ENCODE measurements at places on chromosomes 7 and 10. TPM values are rescaled to one million over a fixed set of nuclear protein-coding genes. Genes with fewer than 3 reads are reported as not detected.

DNA sequence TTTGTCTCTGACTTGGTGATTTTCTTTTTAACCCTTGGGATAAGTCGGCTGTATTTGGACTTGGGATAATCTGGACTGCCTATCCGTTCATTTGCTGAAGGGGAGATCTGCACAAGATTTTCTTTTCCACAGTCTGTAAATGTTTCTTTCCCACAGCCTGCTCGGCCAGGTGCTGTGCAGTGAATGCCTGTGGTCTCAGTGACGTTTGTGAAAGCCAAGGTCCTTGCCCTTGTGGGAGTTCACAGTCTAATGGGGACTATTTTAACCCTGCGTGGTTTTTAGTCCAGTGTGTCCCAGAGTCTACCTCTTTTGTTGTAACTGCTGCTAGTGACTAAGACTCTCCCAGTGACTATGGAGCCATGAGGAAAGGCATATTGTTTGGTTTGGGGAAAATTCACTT lies 8.9 kb downstream of the PNLIP start:
- no peak for DNase-seq

- no peak for DNase-seq
Observed at GRCh38 chr10:73858750-73859427, 15.5 kb downstream of the CAMK2G start.

DNA sequence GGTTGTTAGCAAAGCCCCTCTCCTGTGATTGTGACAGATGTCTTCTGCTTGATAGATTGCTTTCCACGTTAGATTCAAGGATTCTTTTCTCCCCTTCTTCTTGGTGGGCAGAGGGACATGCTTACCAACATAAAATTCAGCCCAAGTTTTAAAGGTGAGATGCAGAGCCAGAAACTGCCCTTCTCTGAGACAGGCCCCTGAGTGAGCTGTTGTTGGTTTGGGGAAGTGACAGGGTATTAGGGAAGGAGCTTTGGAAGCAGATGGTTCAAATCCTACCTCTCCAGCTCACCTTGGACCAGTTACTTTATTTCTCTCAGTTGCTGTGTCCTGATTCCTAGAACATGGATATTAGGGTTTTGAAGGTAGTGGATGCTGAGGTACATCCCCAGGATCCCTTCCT lies 53.0 kb downstream of the SORCS3 start:
- DNase-seq = no peak

DNA sequence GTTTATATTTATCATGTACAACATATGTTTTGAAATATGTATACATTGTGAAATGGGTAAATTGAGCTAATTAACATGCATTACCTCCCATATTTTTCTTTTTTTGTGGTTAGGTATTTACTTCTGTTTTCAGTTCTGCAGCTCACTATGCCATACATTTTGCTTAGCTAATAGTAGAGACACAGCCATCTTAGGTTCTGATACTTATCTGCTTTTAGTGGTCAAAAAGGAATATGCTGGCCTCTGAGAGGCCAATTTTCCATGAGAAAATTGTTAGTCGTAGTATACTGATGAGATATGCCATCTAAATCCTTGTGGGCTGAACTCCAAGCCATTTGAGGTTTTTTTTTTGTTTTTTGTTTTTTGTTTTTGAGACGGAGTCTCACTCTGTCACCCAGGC lies 31.0 kb downstream of the SGPL1 start:
- DNase-seq = no peak

DNA sequence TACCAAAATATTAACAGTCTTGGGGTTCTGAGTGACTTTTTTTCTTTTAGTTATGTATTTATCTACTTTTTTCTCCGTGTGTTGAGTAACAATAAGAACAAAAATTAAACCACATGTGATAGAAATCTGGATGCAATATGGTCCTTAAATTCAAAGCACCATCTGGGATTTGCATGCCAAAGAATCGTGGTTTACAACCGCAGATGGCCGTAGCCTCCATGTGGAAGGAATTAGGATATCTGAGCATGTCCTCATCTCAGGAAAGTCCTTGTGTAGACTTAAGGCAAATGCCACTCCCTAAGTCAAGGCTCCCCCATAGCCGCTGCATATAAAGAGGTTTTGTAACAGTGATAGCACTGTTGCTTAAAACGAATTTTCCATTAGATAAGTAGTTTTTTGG lies 304.0 kb downstream of the ZEB1 start:
- no peak for DNase-seq

DNA sequence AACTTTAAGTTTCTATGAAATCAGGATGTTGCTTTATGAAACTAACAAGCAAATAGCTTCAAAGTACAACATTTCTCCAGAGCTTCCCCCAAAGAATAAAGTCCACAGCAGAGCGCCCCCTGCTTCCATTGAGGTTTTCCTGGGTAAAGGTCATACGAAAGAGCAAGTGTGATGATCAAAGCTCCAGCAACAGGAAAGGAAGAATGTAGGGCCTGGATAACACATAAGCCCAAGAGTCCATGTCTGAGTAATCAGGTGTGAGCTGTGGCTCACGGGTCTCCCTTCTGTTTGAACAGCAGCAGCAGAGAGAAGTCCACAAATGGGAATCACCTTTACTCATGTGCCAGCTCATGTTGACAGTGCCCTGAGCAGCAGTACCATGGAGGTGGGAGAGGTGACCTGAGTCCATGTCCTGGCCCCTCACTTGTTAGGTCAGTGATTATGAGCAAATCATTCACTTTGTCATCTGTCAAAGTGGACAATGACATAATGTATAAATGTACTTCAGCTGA lies 50.5 kb downstream of the MRPL32 start:
- no peak for DNase-seq

GRCh38 chr7:42351316-42351935 lies 114.4 kb upstream of the GLI3 start:
- DNase-seq = no peak

DNA sequence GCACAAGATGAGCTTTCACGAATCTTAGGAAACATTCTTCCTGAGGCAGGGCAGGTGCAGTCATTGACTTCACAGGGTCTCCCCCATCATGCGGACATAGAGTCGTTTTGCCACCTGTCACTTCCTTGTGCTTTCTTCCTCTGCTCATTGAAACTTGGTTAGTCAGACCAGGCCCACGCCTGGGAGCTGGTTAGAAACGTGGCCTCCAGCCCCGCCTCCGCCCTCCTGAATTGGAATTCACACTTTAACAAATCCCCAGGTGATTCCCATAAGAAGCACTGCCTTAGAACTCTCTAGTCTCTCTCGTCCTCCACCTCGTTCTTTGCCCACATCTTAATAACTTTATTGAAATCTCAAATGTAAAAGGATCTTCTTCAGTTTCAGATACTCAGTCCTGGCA lies 265.5 kb upstream of the FZD8 start:
- no peak for DNase-seq

- DNase-seq = no peak
Observed at GRCh38 chr10:131726076-131726880, 174.5 kb upstream of the PPP2R2D start.

GRCh38 chr10:120516426-120516825 lies 59.4 kb downstream of the PLPP4 start:
- no peak for DNase-seq

DNA sequence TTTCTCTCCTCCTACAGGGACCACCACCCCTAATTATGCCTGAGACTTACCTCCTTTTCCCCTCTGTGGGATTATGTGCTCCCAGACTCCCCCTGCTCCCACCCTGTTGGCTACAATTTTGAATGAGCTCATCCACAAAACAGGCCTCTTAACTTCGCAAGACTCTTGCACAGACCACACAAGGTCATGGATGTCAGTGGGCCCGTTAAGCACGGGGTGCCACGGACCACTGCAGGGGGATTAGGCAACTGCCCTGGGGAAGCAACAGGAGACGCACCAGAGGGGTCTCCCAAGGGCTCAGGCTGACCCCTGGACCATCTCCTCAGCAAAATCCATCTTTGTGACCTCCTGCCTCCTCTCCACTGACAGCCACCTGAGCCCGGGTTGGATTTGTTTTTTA lies 42.1 kb upstream of the COL13A1 start:
- no peak for DNase-seq

- no peak for DNase-seq
Observed at GRCh38 chr10:130372222-130372621, 236.0 kb downstream of the GLRX3 start.

GRCh38 chr7:144720149-144720548 lies 115.7 kb downstream of the TPK1 start:
- DNase-seq = no peak

DNA sequence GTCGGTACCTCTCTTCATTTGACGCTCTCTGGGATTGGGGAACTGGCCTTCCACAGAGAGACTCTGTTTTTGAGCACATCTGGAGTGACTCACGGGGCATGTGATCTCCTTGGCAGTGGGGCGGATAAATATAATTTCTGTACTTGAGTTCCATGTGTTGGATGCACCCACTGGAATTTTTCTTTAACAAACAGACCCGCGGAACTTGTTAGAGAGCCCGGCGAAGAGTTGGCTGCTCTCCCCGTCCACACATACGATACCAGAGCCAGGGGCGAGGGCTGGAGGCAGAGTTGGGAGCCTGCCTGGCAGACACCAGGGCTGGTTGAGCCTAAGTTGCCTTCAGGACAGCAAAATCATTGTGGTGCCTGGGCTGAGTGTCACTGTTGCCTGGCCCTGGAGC lies at the start of gene FAM180A:
Gene FAM180A, minus strand, starts transcription at position 44 of the 400 bp plus-strand sequence. CDS start 233 bp downstream, outside the sequence.
- no peak for DNase-seq

DNA sequence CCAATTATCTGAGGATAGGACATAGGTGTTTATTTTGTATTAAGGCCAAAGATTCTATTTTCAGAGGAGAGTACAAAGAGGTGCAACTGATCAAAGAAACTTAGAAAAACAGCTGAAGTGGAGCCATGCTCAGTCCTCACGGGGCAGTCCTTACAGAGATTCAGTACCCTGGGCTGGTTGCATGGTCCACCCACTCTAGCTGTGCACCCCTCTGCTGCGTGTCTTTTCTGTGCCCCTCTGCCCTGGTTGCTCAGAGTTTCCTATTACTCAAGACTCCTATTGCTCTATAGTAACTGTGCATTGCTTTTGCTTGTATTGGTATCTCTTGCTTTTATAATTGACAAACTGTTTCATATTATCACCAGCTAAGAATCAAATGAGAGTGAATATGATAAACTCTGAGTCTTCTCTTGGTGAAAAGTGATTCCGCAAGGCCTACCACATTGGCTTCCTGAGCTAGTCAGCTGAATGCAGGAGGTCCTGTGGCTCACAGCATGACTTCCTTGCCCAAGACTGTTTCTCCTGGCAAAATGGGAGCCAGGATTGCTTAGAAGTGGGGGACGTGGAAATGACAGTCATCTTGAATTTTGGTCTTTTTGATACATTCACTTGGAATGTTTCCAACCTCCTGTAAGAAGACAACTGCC lies 137.0 kb downstream of the GLCCI1 start:
- no peak for DNase-seq

GRCh38 chr10:63670291-63670898 lies 149.2 kb downstream of the REEP3 start:
- no peak for DNase-seq

- no peak for DNase-seq
Observed at GRCh38 chr10:82190432-82191260, 315.7 kb downstream of the NRG3 start.

DNA sequence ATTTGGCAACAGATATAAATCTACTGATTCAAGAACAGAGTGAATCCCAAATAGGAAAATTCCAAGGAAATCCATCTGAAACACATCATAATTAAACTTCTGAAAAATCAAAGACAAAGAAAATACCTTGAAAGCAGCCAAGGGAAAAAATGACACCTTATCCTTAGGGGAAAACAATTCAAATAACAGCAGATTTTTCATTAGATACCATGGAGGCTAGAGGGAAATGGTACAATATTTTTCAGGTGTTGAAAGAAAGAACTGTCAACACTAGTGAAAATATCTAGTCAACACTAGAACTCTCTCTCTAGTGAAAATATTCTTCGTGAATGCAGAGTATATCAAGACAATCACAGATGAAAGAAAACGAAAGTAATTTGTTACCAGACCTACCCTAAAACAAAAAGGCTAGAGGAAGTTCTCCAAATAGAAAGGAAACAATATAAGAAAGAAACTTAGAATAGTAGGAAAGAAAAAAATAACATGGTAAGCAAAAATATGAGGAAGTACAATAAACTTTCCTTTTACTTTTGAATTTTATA lies 5.7 kb upstream of the FAM241B start:
- no peak for DNase-seq

GRCh38 chr7:44280993-44281721 lies 44.2 kb downstream of the CAMK2B start:
- peak; percentile 42 for DNase-seq

- DNase-seq = no peak
Observed at GRCh38 chr10:78567680-78568455, 500.9 kb upstream of the ZMIZ1 start.

- no peak for DNase-seq
Observed at GRCh38 chr7:101125989-101126650, 784 bp upstream of the SERPINE1 start.

- DNase-seq = no peak
Observed at GRCh38 chr7:158638001-158638400, 50.4 kb upstream of the PTPRN2 start.

DNA sequence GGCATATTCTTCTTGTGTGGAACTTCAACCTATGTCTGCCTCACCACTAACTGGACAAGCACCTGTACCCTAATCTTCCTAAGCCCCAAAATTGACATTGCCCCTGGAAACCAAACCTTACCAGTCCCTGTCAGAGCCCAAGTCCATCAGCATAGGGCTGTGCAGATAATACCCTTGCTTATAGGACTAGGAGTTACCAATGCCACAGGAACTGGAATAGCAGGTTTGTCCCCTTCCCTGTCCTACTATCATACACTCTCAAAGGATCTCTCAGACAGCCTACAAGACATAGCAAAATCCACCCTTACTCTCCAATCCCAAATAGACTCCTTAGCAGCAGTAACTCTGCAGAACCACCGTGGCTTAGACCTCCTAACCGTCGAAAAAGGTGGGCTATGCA lies 19.8 kb downstream of the ZNF107 start:
- DNase-seq = no peak

GRCh38 chr10:90969947-90970673 lies 49.2 kb upstream of the ANKRD1 start:
- DNase-seq = peak; percentile 48

GRCh38 chr7:73770860-73771670 lies 995 bp upstream of the CLDN3 start:
- no peak for DNase-seq

Gene PALD1
- polyA plus RNA-seq = 13.3 TPM

Gene SERPINE1
- 3.8 TPM for polyA plus RNA-seq

Gene TAS2R40
- polyA plus RNA-seq = not detected

Gene LAMB1
- 61.6 TPM for polyA plus RNA-seq

Gene UCMA
- 1.2 TPM for polyA plus RNA-seq

Gene PKD2L1
- 0.33 TPM for polyA plus RNA-seq

Gene ADGRA1
- 0.21 TPM for polyA plus RNA-seq

Gene SHTN1
- 1.7 TPM for polyA plus RNA-seq

Gene TRIL
- 4.9 TPM for polyA plus RNA-seq

Gene TUBB8
- 3.0 TPM for polyA plus RNA-seq

Gene HOXA6
- polyA plus RNA-seq = not detected

Gene CAMK2B
- polyA plus RNA-seq = 0.14 TPM

Gene ACSL5
- not detected for polyA plus RNA-seq
